ENCODE measurements at places on chromosomes 16 and 17.

- no peaks in the 10 kb centered on the region for H3K4me1 ChIP-seq
- H3K27me3 ChIP-seq, result peaks cover 63% of the 10 kb centered on the region
- H3K36me3 ChIP-seq, result no peaks in the 10 kb centered on the region
- no peak for DNase-seq
These were observed 55.5 kb downstream of the GRIN2A start for GRCh38 chr16:10126686-10127085.

DNA sequence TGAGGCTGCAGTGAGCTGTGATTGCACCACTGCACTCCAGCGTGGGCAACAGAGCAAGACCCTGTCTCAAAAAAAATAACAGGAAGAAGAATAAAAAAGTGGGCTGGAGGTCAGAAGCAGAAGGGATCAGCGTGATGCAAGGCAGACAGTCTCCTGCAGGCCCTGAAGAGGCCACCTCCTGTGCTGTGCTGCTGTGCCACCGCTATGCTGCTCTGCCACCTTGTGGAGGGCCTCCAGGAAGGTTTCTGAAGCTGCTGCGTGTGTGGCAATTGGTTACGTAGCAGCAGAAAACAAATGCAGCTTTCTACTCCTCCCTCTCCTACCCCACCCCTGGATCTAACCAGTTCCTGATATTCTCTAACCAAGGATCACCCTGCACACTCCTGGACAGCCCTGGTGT, 815.5 kb downstream of the KCNJ18 start:
- H3K36me3 ChIP-seq, result no peaks in the 10 kb centered on the region
- no peak overlapping the region for H3K27ac ChIP-seq
- no peak overlapping the region for H3K4me3 ChIP-seq
- no peak for DNase-seq

DNA sequence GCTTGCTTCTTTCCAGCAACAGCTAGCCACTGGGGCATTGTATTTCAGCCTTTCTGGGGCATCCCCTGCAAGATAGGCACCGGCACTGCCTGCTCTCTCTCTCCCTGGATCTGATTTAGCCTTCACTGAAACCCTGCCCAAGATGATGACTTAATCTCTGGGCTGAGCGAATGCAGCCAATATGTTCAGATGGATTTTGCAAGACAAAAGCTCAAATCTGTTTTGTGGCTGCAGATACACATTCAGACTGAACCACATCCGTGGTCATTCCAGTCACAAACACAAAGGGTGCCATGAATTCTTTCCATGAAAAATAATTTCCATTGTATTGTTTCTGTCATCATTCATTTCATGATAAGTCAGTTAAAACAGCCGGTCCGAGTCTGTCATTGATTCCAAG, 24.2 kb downstream of the SOST start:
- H3K4me3 ChIP-seq, result no peak overlapping the region
- DNase-seq, result no peak
- H3K4me1 ChIP-seq, result no peaks in the 10 kb centered on the region
- H3K36me3 ChIP-seq, result no peaks in the 10 kb centered on the region
- no peak overlapping the region for H3K27ac ChIP-seq

DNA sequence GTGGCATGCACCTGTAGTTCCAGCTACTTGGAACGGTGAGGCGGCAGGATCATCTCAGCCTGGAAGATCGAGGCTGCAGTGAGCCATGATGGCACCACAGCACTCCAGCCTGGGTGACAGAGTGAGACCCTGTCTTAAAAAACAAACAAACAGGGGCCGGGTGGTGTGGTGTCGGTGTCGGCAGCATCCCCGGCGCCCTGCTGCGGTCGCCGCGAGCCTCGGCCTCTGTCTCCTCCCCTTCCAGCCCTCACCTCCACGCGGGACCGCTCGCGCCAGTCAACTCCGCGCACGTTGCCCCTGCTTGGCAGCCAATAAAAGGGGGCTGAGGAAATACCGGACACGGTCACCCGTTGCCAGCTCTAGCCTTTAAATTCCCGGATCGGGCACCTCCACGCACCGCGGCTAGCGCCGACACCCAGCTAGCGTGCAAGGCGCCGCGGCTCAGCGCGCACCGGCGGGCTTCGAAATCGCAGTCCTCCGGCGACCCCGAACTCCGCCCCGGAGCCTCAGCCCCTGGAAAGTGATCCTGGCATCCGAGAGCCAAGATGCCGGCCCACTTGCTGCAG, 204.7 kb downstream of the CDRT15L2 start:
- no peaks in the 10 kb centered on the region for H3K4me1 ChIP-seq
- H3K27me3 ChIP-seq, result no peaks in the 10 kb centered on the region
- H3K27ac ChIP-seq, result no peak overlapping the region
- no peaks in the 10 kb centered on the region for H3K36me3 ChIP-seq
- H3K4me3 ChIP-seq, result no peak overlapping the region

- no peaks in the 10 kb centered on the region for H3K27me3 ChIP-seq
- no peak overlapping the region for H3K4me3 ChIP-seq
- peaks cover 5% of the 10 kb centered on the region for H3K36me3 ChIP-seq
- H3K27ac ChIP-seq, result no peak overlapping the region
- H3K4me1 ChIP-seq, result no peaks in the 10 kb centered on the region
- DNase-seq, result no peak
These were observed 2.5 kb upstream of the BANP start for GRCh38 chr16:87948735-87949070.

DNA sequence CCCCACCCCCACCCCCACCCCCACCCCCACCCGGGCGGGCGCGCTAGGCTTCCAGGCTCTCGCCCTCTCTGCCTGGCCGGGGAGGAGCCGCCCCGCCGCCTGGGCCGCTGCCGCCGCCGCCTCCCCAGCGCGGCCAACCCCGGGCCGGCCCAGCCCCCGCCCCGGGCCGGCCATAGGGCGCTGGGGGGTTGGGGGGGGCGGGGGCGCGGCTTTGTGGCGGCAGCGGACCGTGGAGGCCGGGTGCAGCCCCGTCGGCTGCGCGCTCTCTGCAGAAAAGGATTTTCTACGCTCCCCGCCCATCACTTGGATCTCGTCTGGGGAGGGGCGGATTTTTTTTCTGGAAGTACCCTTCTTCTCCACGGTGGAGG, 230.9 kb downstream of the MRTFB start:
- H3K4me1 ChIP-seq, result peaks cover 12% of the 10 kb centered on the region
- H3K4me3 ChIP-seq, result peak overlapping the region; percentile 96
- H3K27ac ChIP-seq, result no peak overlapping the region
- H3K27me3 ChIP-seq, result no peaks in the 10 kb centered on the region

- no peaks in the 10 kb centered on the region for H3K27me3 ChIP-seq
- H3K36me3 ChIP-seq, result peaks cover 32% of the 10 kb centered on the region
- peak overlapping the region; percentile 16 for H3K27ac ChIP-seq
- no peak for DNase-seq
- no peak overlapping the region for H3K4me3 ChIP-seq
These were observed 79.6 kb upstream of the CLEC18B start for GRCh38 chr16:74500907-74501306.

- no peak overlapping the region for H3K4me3 ChIP-seq
- H3K4me1 ChIP-seq, result peaks cover 10% of the 10 kb centered on the region
- H3K27ac ChIP-seq, result no peak overlapping the region
These were observed 185.6 kb upstream of the CIBAR2 start for GRCh38 chr16:85297881-85298280.

GRCh38 chr16:26454102-26454501, 612.6 kb upstream of the C16orf82 start:
- DNase-seq, result no peak
- H3K4me1 ChIP-seq, result no peaks in the 10 kb centered on the region
- H3K27me3 ChIP-seq, result no peaks in the 10 kb centered on the region
- no peak overlapping the region for H3K27ac ChIP-seq

GRCh38 chr17:27862840-27863239, 30.3 kb downstream of the LYRM9 start:
- DNase-seq, result no peak
- H3K4me3 ChIP-seq, result no peak overlapping the region
- no peaks in the 10 kb centered on the region for H3K36me3 ChIP-seq
- H3K4me1 ChIP-seq, result peaks cover 7% of the 10 kb centered on the region

DNA sequence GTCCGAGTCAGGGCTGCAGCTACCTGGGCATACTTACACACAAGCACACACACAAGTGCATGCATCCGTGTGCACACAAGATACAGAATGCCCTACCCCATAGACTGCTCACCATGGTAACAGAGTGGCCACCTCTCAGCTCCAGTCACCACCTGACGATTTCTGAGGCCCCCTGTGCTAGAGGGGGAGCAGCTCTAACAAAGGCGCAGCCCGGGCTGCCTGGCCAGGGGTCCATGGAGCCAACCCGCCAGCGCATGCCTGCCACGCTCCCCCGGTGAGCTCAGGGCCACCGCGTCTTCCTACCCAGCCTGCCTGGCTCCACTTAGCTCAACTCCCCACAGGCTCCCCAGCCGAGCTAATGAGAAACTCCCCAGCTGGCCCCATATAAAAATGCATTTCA, 75.5 kb downstream of the ZNF423 start:
- no peaks in the 10 kb centered on the region for H3K36me3 ChIP-seq
- no peak for DNase-seq
- H3K4me1 ChIP-seq, result peaks cover 4% of the 10 kb centered on the region
- no peaks in the 10 kb centered on the region for H3K27me3 ChIP-seq
- H3K27ac ChIP-seq, result no peak overlapping the region

DNA sequence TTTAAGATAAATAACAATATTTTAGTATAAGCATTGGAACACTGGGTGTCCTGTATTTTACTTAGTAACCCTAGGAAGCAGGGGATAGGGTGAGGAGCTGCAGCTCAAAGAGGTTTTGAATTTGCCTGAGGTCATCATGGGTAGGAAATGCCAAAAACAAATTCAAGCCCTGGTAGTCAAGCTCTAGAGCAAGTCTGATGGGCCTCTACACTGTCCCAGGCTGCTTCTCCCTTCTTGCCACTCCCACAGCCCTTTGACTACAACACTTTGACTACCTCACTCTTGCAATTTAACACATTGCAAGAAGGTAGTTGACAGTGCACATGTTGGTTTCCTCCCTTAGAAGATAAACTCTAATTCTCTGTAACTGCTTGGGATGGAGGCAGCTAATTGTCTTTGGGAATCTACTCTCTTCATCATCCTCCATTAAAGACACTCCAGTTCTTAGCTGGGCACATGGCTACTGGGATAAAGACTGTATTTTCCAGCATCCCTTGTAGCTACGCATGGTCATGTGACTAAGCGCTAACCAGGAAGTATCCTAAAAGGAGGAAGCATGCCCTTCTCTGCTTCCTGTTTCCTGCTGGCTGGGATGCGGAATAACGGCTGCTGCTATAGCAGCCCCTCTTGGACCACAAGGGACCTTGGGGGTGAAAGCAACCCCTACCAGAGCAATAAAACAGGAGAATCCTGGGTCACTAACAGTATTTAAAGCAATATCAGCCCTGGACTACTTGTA, 30.7 kb upstream of the SSTR2 start:
- no peaks in the 10 kb centered on the region for H3K36me3 ChIP-seq
- H3K4me1 ChIP-seq, result no peaks in the 10 kb centered on the region
- H3K27ac ChIP-seq, result no peak overlapping the region
- H3K27me3 ChIP-seq, result peaks cover 11% of the 10 kb centered on the region
- H3K4me3 ChIP-seq, result no peak overlapping the region

- no peaks in the 10 kb centered on the region for H3K4me1 ChIP-seq
- no peaks in the 10 kb centered on the region for H3K27me3 ChIP-seq
- DNase-seq, result no peak
- H3K27ac ChIP-seq, result no peak overlapping the region
These were observed 13.5 kb upstream of the ITGAM start for GRCh38 chr16:31246296-31246695.

DNA sequence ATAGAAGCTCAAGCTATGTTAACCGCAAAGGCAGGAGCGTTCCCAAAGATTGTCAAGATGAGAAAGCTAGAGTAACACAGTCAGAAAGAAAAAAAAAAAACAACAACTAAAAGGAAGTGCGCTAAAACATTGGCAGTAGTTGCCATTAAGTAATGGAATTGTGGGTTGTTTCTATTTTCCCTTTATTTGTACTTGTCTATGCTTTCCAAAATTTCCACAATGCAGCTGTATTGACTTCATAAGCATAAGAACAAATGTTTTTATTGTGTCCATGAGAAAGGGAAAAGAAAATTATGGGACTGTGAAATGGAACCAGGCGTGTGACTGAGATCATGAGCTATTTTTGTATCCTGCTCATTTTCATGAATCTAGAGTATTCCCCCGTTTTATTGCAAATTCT, 153.4 kb downstream of the TMEM114 start:
- no peaks in the 10 kb centered on the region for H3K36me3 ChIP-seq
- peaks cover 9% of the 10 kb centered on the region for H3K27me3 ChIP-seq
- no peaks in the 10 kb centered on the region for H3K4me1 ChIP-seq
- no peak for DNase-seq
- no peak overlapping the region for H3K27ac ChIP-seq

DNA sequence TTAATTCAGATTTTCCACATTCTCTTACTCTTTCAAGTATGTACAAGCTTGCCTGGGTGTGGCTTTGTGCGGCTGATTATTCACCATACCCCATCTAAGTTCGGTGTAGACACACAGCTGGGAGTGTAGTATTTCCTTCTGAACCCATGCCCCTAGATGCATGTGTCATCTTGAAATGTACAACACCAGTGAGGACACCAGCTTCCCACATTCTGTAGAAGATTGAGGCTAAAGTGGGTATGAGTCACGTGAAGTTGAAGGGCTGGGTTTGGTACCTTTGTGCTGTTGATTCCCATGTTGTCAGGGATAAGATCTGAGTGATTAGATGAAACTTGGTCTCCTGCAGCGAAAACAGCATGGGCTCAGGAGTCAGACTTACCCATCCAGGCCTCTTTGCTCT, 14.6 kb upstream of the DHX8 start:
- H3K4me1 ChIP-seq, result peaks cover 4% of the 10 kb centered on the region
- H3K27me3 ChIP-seq, result no peaks in the 10 kb centered on the region
- H3K4me3 ChIP-seq, result no peak overlapping the region

DNA sequence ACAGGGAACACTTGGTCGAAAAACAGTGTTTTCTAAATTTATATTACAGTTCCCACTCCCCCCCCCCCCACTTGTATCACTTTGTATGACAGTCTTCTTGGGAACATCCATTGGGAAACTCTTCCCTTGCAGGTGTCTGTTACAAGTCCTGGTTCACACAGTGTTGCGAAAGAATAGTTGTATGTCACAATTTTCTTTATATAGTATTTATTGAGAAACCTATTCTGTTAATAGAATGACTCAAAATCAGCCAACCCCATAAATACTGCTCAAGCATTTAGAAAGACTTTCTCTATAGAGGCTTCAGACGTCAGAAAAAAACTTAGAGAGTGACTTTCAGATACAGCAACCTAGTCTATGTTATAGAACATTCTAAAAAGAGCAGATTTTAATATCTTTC, 414.4 kb downstream of the WWOX start:
- no peak overlapping the region for H3K4me3 ChIP-seq
- H3K36me3 ChIP-seq, result no peaks in the 10 kb centered on the region
- no peak overlapping the region for H3K27ac ChIP-seq
- no peaks in the 10 kb centered on the region for H3K27me3 ChIP-seq
- DNase-seq, result no peak

GRCh38 chr17:82687871-82688270, 10.6 kb downstream of the RAB40B start:
- no peaks in the 10 kb centered on the region for H3K36me3 ChIP-seq
- no peaks in the 10 kb centered on the region for H3K4me1 ChIP-seq
- no peak for DNase-seq
- H3K27ac ChIP-seq, result no peak overlapping the region
- H3K4me3 ChIP-seq, result no peak overlapping the region

Data from endodermal cell (in vitro differentiated cells).